Urothelium cell line (cell line): ENCODE measurements at places on chromosomes 13 and 19.

DNA sequence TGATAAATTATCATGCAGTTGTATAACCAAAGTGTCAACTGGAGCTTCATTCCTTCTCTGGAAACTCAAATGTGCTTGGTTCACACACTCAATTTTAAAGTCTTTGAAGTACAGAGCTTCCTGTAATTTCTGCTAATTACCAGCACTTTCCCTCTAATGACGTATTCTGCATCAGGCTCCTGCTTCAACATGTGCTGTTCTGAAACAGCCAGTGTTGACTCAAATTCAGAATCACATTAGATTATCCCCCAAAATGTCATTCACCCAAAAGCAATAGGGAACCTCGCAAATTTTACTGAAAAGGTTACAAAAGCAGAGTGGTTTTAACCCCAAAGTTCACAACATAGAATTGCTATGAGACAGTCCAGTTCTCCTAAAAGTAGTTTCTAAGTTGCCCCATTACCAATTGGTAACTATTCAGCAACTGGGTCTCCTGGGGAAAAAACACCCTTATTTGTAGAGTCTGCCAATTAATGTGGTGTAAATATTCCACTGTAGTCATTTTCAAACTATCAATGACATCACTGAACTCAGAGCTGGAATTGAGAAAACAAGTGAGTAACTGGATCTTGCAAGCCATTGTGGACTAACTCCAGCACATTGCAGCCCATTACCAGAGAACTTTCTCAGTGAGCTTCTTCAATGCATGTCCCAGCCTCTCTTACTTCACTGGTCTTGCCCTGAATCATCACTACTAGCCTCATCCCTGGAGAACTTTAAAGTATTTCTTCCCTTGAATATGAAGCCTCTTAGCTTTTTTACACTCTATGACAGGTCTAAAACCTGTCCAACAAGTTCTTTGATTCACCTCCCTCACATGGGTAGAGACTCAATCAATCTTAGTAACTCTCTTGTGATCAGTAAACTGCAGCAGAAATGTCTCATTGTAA is 955.4 kb downstream of the EFNB2 start:
- no peak for DNase-seq

DNA sequence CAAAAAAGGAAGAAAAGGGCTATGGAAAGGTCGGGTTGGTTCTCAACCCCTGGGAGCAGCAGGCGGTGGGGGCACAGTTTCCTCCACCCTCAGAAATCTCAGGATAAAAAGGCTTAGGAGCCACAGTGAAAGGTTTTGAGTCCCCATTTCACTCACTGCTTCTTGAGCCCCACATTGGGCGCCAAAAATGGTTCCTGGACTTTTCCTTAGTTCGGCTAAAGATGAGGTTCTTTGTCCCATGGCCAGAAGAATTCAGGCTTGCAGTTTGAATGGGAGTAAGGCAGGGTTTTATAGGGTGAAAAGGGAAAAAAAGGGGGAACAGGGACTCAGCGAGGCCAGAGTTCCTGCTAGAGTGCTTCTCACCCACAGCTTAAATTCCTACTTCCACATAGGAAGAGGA is 179.5 kb downstream of the GGACT start:
- no peak for DNase-seq

GRCh38 chr19:4676955-4677731 is 7.0 kb upstream of the MYDGF start:
- DNase-seq = peak; percentile 31

DNA sequence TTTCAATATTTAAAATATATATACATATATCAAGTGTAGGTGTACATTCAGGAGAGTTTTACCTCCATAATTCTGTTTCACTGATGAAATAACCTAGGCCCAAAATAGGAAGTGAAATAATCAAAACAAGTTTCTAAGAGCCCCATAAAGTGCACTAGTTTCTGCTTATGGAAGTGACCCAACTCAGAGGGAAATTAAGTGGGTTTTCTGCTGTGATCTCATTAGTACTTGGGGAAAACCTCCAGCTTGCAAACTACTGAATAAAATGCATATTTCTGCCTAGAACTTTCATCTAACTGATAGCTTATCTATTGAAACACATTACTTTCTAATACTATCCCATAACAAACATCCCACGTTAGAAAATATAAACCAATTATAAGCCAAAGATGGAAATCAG is 45.4 kb upstream of the MIR17HG start:
- DNase-seq = no peak

DNA sequence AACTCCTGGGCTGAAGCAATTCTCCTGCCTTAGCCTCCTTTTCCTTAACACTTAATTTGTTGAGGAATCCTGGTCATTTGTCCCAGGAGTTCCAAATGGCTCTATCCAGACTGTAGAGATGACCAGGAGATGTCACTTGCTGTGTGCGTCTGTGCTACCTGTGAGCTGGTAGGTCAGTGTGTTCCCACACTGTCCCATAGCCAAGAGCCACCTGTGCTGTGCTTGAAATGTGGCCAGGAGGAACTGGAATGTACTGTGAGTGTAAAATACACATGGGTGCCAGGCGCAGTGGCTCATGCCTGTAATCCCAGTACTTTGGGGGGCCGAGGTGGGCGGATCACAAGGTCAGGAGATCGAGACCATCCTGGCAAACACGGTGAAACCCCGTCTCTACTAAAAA is 29.4 kb upstream of the KDM4B start:
- no peak for DNase-seq

- DNase-seq = peak; percentile 49
Measured at GRCh38 chr13:34044660-34045080, 226.7 kb downstream of the RFC3 start.

DNA sequence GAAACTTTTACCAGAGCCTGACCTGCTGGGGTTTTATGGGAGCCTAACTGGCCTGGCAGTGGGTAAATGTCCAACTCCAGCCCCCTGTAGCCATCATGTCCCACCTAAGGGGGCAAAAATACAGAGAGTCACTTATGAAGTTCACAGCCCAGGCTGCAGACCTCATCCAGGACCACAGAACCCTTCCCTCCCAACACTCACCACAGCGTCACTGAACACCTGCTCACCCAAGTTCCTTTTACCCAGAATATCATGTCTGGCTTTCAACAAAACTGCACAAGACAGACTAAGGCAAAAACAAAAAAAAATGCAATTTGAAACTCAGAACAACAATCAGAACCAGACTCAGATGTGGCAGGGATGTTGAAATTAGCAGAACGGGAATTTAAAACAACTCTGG is 6.4 kb downstream of the CEACAM3 start:
- DNase-seq = no peak

- DNase-seq = no peak
Measured at GRCh38 chr13:29496241-29496712, 99.2 kb downstream of the SLC7A1 start.

GRCh38 chr13:31755803-31756212 is 16.5 kb downstream of the RXFP2 start:
- DNase-seq = no peak

GRCh38 chr19:6705931-6706632 is 14.4 kb downstream of the C3 start:
- DNase-seq = no peak

DNA sequence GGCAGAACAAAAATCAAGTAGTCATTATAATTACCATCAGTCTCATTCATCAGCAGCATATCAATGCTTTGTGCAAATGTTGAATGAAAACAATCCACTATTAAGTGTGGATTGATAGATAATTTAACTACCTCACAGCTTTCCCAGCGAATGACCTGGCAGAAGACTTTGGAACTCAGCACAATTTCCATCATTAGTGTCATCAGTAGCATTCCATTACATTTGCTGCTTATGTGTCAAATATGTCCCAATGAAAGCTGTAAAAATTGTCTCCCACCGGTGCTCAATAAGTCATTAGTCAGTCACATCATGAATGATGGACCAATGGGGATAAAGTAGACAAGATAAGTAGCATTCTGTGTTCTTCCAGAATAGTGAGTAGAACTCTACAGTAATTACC is 1513.5 kb upstream of the PRR20A start:
- DNase-seq = no peak

GRCh38 chr19:504616-505015 is 2.7 kb upstream of the TPGS1 start:
- no peak for DNase-seq

DNA sequence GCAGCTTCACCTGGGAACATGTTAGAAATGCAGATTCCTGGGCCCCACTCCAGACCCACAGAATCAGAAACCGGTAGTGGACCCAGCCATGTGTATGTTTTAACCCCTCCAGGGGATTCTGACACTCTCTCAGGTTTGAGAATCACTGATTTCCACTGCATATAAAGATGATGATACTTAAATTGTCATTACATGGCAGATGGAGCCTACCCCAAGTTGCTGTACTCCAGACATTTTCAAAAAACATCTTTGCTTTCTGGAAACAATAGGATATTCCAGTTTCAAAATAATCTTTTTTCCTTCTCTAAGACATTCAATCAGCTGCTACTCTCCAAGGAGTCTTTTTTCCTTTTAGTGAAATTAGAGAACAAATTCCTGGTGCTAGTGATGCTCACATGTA is 48.6 kb upstream of the RGCC start:
- no peak for DNase-seq

- DNase-seq = no peak
Measured at GRCh38 chr19:9793071-9793591, 24.6 kb upstream of the ZNF846 start.

DNA sequence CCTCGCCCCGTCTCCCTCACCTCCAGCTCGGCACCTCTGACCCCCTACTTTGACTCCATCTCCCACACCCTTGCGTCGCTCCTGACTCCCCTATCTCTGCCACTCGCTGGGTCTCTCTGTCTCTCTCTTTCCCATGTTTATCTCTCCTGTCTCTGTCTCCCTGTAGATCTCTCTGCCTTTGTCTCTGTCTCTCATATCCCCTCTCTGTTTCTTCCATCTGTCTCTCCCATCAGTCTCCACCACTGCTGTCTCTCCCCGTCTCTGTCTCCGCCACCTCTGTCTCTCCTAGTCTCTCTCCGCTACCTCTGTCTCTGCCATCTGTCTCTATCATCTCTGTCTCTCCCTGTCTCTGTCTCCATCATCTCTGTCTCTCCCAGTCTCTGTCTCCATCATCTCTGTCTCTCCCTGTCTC is 12.4 kb upstream of the BBC3 start:
- peak; percentile 29 for DNase-seq

- peak; percentile 92 for DNase-seq
Measured at GRCh38 chr19:42207767-42208271, 9.7 kb downstream of the DEDD2 start.

DNA sequence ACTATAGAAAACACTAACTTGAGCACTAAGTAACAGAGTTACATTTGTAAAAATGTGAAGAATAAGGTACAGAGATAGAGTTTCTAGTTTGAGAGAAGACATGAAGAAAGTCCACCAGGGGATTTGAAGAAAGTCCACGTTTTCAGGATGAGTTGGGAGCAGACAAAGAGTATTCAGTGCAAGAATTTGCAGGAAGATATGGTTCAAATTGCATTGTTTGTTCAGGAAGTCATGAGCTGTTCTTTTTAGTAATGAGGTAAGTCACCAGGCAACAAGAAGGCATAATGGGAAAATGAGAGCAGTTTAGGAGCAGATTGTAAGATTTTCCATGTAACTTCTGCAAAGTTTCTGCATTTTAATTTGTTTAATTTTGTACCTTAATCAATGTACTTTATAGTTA is 618.0 kb downstream of the DACH1 start:
- DNase-seq = no peak

DNA sequence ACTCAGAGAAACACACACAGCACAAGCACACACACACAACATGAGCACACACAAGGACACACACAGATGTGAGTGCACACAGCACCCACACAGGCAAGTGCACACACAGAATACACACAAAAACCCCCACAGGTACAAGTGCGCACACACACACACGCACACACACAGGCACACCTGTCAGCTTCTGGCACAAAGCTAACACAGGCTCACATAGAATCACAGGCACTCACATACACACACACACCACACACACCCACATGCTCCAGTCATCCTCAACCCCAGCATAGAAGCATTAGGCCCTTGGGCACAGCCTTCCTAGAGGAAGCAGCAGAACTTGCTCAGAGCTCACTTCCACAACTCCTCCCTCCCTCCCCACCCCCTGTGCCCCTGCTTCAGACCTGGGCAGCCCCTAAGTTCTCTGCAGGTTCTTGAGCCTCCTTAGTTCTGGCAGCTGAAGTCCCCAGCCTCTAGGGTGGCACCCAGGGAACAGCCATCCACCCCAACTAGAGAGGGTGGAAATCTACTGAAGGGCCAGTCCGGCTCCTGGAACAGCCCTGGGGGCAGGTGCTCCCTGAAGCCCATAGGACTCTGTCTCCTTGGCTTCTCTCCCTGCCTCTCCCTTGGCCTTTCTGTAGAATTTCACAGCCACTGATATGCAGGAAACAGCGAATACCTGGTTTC is 129.9 kb upstream of the VSTM2B start:
- no peak for DNase-seq

DNA sequence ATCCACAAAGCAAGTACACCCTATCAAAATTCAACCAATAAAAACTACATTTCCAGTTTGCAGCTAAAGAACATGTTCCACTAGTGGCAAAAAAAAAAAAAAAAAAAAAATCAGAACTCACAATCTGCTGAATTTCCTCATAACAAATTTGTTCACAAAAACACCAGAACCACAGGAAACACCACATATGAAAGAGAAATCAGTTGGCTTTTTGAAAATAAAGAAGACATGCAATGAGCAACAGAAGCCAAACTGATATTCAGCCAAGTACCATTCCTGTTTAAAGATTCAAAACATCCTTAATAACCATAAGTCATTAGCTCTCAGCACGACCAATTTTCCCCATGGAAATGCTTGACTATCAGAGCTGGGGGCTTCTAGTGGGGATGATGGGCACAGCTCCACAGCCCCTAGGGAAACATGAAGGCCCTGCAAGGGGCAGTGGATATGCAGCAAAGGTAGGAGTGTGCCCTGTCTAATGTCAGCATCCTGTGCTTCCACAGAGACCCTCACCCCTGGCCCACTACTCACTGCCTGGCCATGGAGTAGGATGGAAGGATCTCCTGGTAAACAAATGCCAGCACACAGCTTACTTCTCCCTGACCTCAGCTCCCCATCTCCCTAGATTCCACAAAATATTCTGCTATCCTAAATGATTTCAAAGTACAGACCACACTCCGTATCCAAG is 74.0 kb upstream of the DOCK9 start:
- DNase-seq = no peak

DNA sequence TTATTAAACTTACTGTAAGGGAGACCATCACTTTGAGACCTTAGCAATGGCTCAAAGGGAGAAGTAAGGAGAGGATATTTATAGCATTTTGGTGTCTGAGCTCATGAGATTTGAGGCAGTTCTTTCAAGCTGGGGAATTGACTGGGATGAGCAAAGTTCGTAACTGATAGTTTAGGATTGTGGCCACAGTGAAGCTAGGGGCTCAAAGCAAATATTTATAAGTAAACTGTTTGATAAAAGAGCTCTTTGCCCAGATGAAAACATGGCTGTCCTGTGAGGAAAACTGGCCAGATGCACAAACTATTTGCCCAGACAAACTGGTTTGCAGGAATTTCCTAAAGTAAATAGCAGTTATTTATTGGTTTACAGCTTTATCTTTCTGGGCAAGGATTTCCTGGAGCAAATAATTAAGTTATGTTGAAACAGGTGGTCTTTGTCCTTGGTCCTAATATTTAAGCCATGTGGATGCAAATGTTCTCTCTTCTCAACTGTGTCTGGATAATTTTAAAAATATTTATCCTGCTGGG is 59.7 kb upstream of the TMTC4 start:
- DNase-seq = no peak
